ENCODE measurements at places on chromosomes 6 and 20.

- DNase-seq, result no peak
These were observed 15.9 kb downstream of the TMEM200A start for GRCh38 chr6:130381459-130382380.

- no peak for DNase-seq
These were observed 24.3 kb downstream of the EDEM2 start for GRCh38 chr20:35122756-35123405.

- DNase-seq, result no peak
These were observed 135.3 kb upstream of the BMP2 start for GRCh38 chr20:6632187-6632586.

- DNase-seq, result no peak
These were observed 41.9 kb upstream of the PLN start for GRCh38 chr6:118506071-118506638.

DNA sequence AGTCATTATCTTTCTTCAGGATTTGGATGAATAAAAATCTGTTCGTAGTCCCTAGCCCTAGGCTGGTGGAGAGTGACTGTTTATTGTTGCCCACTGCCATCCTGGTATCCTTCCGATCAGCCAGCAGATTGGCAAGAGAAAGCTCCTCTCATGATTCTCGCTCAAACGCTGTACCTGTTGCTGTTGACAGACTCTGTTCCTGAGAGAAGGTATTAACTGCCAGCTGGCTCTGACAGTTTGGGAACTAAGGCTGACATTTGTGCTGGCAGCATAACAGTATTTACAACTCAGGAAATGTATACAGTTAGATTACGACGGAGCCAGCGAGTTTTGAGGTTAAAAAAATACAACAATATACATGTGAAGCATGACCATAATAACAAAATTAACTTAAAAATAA lies 674.5 kb downstream of the PRKN start:
- DNase-seq, result no peak

- no peak for DNase-seq
These were observed 107.1 kb downstream of the QRSL1 start for GRCh38 chr6:106736502-106736901.

GRCh38 chr6:130115036-130115435 lies 96.7 kb downstream of the L3MBTL3 start:
- no peak for DNase-seq

DNA sequence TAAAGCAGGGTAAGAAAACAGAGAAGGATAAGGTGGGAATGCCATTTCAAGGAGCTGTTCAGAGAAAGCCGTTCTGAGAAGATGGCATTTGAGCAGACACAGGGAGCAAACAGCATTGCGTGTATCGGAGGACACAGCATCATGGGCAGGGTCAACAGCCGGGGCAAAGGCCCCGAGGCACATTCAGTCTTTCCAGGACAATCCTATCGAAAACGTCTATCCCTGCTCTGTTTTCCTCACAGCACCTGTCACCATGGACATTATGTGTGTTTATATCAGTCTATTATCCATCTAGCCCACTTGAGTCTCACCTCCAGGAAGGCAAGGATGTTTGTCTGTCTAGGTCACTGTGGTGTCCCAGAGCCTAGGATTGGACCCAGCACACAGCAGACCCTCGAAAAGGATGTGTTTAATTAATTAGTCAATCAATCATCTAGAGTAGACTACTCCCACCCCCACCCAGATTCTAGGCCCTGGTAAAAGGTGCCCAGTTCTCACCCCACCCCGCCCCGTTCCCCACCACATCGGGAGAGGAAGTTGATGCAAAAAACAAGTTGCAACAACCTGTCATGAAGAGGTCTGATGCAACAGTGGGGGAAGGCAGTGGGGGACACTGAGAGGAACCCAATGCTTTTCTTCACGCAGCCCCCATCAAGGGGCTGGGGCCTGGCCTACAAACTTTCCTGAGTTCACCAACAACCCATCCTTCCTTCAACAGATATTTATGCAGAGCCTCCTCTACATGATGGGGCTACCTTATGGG lies 66.6 kb downstream of the PREX1 start:
- no peak for DNase-seq

DNA sequence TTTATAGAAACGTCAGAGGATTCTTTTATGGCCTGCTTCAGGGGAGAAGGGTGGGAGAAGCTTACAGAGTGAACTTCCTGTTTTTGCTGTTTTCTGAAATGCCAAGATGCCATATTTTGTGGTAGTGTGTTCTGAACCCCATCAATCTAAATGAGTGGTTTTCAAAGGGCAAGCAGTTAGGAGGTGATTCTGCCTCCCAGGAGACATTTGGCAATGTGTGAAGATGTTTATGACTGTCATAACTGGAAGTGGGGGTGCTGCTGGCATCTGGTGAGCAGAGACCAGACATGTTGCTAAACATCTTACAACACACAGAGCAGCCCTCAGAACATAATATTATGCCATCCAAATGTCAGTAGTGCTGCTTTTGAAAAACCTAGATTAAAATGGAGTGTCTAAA lies 6.0 kb upstream of the PRL start:
- no peak for DNase-seq

GRCh38 chr20:13121840-13122515 lies 99.1 kb upstream of the ISM1 start:
- no peak for DNase-seq

DNA sequence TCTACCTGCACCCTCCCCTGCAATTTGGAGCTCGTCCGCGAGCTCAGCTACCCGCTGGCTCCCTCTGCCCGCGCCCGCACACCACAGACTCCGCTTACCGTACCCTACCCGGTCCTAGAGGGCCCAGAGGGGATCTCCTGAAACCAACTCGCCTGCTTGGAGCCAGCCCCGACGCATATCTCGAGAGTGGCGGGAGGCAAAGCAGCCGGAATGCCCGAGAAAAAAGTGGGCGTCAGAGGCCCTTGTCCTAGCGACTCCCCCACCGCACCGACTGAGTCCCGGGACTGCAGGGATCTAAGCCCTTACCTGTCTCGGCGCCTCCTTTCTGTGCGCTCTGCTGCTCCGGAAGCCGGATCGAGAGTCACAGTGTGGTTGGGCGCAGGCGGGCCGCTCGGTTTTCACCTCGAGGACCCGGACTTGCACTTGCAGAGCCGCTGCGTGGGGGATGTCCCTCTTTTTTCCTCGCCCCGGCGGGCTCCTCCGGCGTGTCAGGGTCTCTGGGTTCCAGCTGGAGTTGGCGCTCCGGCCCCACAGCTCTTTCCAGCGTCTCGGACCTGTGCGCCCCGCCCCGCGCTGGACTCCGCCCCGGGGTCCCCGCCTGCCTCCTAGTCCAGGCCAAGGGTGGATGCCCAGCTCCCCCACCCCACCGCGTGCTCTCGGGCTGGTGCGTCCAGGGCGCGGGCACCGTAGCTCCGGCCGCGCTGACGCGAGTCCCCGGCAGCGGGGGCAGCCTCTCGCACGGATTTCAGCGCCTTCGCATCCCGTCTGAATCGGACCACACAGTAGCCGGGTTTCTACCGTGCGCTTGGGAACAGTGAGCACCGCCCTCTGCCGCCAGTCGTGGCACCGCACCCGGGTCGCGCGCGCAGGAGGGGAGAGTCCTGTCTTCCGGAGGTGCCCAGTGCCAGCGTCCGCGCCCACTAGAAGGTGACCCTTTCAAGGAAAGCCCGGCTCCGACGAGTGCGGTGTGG lies at the start of gene PROKR2:
Gene PROKR2, minus strand, starts transcription at position 767 of the 971 bp plus-strand sequence. CDS start 2,585 bp downstream, outside the sequence.
- no peak for DNase-seq

DNA sequence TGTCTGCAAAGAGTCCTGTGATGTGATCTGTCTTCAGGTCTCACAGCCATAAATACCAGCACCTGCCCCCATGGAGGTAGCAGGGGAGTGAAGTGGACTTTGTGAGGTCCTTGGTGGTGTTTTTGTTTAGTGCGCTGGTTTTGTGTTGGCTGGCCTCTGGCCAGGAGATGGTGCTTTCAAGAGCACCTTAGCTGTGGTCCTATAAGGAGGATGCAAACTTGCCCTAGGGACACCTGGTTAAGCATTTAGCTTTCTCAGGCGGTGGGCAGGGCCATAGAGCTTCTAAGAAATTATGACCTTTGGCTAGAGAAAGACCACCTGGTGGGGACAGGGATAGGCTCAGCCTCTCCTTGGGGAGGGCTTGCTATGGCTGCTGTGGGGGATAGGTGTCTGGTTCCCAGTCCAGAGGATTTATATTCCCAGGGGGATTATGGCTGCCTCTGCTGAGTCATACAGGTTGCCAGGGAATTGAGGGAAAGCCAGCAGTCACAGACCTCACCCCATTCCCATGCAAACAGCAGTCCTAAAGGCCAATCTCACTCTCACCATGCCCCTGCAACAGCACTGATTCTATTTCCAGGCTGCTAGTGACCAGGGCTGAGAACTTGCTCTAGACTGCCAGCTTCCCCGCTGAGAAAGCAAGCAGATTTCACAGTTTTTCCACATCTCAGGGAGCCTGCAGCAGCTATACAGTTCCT lies 259.3 kb downstream of the TFAP2B start:
- DNase-seq, result no peak

DNA sequence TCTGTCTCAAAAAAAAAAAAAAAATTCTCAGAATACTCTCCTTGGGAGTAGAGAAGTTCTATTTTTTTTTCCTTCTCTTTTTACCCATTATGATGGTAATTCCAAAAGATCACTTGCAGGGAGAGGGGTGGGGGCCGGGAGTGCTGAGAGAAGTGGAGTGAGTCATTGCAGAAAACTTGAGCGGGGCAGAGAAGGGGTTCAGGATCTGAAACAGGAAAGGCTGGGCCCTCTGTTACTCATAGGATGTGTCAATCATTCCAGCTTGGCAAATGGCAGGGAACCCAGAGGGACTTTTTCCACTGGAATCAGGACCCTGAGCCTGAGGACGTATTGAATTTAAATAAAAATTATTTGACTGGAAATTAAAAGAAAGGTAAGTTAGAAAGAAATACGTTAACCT lies 111.4 kb upstream of the ARMC2 start:
- peak; percentile 19 for DNase-seq

DNA sequence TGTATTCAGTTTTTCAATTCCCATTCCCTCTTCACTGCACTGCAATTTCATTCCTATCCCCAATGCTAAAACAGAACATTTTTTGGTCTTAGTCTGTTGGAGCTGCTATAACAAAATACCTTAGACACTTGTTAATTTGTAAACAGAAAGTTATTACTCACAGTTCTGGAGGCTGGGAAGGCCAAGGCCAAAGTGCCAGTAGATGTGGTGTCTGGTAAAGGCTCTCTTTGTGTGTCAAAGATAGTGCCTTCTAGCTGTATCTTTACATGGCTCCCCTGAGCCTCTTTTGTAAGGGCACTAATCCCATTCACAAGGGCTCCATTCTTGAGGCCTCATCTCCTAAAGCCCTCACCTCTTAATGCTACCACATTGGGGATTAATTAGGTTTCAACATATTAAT lies 40.0 kb downstream of the PHIP start:
- DNase-seq, result no peak

GRCh38 chr6:33590531-33591198 lies 10.6 kb upstream of the BAK1 start:
- DNase-seq, result no peak

- DNase-seq, result no peak
These were observed 126.2 kb downstream of the RNF144B start for GRCh38 chr6:18513253-18513798.

- peak; percentile 70 for DNase-seq
These were observed 5.2 kb downstream of the SIRPA start for GRCh38 chr20:1900321-1900801.

DNA sequence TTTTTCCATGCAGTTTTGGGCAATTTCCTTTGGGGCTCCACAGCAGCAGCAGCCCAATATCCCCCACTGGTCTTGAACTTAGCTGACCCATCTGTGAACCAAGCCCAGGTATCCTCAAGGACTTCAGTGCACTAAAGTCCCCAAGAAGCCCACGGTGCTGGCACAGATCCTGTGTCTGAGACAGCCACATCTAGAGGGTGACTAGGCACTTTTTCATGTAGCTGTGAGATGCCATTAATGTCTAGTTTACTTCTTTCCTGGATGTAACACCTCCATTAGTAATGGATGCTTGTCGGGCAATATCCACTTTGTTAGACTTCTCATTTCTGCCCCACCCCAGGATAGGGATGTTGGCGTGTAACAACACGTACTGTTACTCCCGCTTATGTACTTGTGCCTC lies 176.2 kb upstream of the PROKR2 start:
- no peak for DNase-seq

DNA sequence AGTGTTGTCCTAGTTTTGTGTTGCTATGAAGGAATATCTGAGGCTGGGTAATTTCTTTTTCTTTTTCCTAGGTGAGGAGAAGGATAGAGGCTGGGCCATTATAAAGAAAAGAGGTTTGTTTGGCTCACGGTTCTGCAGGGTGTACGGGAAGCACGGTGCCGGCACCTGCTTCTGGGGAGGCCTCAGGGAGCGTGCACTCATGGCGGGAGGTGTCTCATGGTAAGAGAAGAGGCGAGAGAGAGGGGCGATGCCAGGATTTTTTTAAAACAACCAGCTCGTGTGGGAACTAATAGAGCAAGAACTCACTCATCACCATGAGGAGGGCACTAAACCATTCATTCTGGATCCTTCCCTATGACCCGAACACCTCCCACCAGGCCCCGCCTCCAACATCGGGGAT lies 14.2 kb upstream of the NPBWR2 start:
- DNase-seq, result no peak

GRCh38 chr6:142721215-142721920 lies 223.6 kb downstream of the HIVEP2 start:
- DNase-seq, result no peak

DNA sequence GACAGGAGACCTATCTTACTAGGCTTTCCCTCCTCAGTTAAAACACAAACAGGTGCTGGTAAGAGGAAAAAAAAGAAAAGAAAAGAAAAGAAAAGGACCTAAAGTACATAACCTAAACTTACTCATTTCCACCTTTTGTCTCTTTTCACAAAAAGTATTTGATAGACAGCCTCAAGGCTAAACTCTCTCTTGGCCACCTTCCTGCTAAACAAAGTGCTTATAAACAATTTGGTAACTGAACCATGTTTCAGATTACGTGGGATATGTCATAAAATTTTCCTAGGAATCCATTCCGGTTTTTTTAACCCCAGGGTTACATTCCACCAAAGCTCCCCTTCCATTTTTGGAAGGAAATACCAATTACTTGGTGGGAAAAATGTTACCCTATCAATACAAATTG lies 109.0 kb downstream of the PRND start:
- DNase-seq, result no peak

DNA sequence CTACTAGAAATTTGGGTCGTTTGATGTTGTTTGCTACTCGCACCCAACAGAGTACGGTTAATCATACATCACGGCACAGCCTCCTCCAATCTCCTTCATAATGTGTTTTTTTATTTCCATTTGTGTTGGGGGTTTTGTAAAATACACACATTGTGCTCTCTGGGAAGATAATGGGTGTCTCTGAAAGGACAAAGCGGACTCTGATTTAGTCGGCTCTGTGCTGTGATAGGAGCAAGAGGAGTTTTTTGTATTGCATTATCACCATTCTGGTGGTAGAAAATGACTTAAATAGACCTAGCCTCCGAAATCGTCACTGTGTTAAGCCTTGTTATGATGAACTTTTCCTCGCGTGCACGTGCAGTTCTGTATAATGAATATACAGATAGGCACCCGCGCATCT lies 196.3 kb downstream of the CDH4 start:
- no peak for DNase-seq

DNA sequence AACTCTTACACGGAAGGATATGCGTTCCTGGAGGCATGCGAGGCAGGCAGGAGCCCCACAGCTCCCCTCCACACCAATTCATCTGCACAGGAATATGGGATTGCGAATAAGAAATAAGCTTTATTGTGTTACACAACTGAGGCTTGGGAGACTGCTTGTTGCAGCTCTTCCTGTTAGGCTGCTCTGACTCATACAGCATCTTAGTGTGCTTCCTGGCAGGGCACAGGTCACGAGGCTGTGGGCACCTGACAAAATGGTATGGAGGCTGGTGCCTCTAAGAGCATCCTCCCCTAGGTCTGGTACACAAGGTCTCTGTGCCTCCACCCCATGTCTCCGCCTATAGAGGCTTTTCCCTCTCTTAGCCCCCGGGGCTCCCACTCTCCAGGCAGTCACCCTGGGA lies 6.8 kb downstream of the SLC22A3 start:
- DNase-seq, result no peak

GRCh38 chr6:137339929-137340559 lies 120.9 kb upstream of the IFNGR1 start:
- no peak for DNase-seq
